ENCODE measurements at places on chromosomes 11 and 22.

DNA sequence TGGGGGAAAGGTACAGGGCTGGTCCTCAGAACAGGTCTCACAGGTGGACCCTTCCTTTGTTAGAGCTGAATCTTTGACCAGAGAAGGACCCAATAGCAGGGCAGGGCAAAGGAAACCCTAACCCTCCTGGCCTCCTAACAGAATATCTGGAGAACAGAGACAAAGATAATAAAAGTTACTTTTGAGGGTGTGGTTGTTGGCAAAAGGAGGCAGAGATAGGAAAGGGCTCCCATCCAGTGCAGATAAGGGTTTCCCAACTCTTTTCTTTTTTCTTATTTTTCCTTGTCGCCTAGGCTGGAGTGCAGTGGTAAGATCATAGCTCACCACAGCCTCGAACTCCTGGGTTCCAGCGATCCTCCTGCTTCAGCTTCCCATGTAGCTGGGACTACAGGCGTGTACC, 11.9 kb downstream of the PCSK7 start:
- no peak for DNase-seq

DNA sequence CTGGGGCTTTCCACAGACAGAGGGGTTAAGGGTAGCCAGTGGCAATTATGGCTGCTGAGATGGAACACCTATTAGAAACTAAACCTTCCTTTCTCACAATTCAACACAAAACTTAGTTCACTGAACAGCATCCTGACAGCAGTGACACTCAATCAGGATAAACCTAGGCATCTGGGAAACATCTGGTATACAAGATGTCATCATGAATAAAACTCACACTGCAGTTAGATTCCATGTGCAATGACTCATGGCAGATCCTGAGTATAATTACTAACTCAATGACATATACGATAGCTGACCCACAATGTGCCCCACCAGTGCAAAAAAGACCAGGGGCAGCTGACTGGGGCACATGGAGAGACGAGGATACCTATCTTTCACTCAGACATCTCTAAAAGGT, 17.7 kb downstream of the RBFOX2 start:
- no peak for DNase-seq

DNA sequence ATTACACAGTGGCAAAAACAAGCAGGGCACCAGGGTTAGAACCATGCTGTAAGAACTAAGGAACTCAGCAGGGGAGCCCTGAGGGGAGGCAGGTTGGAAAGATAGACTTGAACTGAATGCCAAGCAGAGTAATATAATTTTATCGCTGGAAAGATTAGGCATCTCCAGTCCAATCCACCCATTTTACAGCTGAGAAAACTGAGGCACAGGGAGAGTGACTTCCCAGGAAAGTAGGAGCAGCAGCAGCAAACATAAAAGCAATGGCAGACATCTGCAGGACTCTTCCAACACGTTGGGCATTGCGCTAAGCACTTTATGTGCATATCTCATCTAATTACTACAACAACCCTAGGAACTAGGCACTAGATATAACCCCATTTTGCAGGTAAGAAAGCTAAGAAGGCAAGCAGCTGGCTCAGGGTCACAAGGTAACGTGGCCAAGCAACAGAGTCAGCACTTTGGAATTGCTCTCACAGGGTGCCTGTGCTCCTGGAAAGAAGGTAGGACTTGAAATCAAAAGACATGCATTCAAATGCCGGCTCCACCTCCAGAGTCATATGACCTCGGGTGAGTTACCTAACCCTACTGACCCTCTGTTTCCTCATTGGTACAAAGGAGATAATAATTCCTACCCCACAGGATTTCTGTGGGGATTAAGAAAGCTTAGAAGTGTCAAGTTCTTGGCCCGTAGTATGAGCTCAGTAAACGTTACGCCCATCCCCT, 215.3 kb downstream of the BARX2 start:
- DNase-seq: no peak

- DNase-seq: no peak
Measured at GRCh38 chr11:130043575-130043974, 26.1 kb upstream of the APLP2 start.

DNA sequence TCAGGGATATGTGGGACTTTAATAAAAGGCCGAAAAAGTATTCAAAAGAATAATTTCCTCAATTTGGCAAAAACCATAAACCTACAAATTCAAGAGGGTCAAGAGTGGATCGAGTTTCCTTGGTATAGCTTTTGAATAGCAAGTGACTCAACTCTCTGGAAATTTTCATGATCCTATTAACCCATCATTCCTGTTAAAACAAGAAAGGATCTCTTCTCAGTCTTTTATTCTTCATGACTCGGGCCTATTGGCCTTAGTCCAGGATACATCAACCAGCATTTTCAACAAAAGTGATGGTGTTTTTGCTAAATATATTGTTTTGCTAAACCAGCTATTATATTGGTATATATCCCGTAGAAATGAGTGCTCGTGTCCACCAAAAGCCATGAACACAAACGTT, 110.3 kb downstream of the ATXN10 start:
- DNase-seq: no peak

DNA sequence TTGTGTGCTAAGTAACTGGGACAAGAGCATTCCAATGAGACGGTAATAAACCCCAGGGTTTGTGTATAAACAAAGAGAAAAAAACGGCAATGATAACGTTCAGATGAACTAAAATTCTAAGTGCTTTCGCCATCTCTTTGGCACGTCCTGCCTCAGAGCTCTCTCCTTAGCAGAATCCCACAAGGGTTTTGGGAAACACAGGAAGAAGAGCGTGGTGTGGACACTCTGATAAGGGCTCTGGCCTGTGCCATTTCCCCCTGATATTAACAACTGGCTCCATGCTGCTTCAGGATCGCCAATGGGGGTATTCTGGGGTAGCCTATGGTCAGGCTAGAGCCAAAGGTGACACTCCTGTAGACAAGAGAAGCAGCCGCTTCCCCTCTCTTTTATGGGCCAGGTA, 18.4 kb downstream of the ABCC8 start:
- DNase-seq: no peak

DNA sequence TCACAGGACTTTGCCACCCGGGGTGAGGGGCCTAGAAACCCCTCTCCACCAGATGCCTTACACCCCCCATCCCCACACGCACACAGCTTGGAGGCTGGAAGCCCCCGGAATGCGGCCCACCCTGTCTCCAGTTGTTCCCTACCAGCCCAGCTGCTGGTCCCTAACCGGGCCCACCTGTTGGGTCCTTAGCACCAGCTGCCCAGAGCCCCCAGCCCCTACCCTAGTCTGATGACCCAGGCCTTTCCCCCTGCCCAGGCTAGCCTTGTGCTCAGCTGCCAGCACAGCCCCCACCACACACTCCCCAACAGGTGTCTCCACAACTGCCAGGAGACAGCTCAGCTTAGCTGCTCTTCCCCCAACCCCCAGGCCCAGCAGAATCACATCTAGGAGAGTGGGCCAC, 67.1 kb downstream of the CDKN1C start:
- no peak for DNase-seq

DNA sequence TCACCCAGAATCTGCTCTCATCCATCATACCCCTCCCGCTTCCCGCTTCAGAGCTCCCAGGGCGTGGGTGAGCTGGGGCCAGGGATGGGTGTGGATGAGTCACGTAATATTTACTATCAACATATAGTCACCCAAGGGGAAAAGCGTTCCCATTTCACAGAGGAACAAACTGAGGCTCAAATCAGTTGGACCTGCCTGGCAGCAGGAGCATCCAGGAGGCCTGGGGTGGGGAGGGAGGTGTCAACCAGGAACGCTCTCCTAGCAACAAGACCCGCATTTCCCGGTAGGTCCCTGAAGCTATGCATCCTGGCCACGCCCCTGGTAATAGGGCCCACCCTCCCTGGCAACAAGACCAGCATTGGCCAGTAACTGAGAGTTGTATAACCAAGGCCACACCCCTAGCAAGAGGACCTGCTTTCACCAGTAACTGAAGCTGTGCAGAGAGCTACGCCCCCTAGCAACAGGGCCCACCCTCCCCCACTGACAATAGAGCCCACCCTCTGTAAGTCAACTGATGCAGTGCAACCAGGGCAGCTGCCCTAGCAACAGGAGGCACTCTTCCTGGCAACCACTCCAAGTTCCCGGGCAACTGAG, 32.7 kb upstream of the TXNRD2 start:
- peak; percentile 32 for DNase-seq

DNA sequence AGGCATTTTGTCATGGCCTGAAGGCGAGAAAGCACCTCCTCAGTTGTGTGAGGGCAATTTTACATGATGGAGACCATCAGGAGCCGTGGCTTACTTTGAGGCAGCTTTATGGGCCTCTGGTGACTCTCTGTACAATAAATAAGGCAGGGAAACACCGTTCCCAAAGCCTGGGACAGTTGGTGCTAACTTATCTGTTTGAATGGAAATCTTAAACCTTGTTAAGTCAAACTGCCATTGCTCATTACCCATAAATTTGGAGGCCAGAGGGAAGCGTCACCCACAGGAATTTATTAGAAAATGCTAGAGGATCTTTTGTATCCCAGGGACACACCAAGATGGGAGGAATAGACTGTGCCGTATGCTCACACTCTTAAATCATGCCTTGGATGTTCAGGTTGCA, 1156.9 kb downstream of the BRD1 start:
- no peak for DNase-seq

DNA sequence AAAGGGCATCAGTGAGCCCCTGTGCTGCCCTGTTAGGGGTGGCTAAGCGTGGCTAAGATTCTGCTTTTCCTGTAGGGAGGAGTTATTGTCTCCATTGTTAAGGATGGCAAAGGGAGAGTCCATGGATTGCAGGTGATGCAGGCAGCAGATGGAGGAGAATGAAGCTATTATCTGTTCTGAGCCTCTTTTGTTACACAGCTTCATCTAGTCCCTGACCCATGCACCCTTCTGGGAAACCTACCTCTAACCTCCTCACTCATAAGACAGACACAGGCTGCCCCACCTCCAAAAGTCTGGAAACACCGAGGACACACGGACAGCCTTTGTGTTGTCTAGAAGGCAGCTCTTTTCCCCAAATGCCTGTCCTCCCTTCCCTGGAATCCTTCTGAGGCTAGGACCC, 13.7 kb downstream of the SMIM38 start:
- no peak for DNase-seq

DNA sequence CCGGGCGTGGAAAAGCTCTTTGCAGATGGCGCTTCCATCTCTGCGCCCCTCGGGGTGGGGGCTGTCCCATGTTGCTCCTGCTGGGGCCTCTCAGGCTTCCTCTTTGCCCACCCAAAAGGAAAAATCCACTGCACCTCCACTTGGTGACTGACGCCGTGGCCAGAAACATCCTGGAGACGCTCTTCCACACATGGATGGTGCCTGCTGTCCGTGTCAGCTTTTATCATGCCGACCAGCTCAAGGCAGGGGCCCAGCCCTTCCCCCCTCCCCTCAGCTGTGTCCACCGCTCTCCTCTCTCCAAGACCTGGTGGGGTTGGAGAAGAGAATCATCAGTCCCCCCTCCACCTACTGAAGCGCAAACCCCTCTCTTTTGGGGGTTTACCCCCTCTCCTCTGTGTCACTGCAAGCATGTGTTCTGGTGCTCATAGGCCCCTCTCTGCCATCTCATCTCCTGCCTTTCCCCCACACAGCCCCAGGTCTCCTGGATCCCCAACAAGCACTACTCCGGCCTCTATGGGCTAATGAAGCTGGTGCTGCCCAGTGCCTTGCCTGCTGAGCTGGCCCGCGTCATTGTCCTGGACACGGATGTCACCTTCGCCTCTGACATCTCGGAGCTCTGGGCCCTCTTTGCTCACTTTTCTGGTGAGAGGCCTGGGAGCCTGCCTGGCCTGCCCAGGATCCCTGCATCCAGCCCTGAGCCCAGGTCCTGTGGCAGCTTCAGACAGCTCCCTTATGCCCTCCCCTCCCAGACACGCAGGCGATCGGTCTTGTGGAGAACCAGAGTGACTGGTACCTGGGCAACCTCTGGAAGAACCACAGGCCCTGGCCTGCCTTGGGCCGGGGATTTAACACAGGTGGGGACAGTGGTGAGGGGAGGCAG, 1.8 kb downstream of the LARGE2 start:
- DNase-seq: no peak

DNA sequence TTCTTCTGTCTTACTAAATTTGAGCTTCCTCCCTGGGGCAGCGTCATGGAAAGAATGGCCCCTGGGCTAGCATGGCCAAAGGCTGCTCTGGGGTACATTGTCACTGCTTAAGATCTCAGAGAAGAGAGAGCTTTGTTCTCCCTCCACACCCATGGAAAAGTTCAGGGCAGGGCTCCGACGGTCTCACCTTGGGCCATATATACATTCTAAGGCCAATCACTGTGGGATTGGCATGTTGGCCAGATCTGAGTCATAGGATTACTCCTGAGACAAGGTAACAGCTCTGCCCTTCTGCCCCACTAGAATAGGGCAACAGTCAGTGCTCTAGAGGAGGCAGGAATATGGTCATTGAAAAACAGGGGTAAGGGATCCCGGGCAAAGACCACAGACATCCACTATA, 56.2 kb downstream of the BUD13 start:
- no peak for DNase-seq

GRCh38 chr22:46936378-46936903, 174.0 kb downstream of the TBC1D22A start:
- peak; percentile 71 for DNase-seq

- no peak for DNase-seq
Measured at GRCh38 chr11:57552479-57552878, 15.0 kb downstream of the UBE2L6 start.

GRCh38 chr22:44809456-44809855, 57.1 kb downstream of the ARHGAP8 start:
- no peak for DNase-seq

- DNase-seq: no peak
Measured at GRCh38 chr11:74023276-74023675, 14.4 kb upstream of the UCP3 start.

- DNase-seq: no peak
Measured at GRCh38 chr11:115226556-115226955, 277.7 kb downstream of the CADM1 start.

DNA sequence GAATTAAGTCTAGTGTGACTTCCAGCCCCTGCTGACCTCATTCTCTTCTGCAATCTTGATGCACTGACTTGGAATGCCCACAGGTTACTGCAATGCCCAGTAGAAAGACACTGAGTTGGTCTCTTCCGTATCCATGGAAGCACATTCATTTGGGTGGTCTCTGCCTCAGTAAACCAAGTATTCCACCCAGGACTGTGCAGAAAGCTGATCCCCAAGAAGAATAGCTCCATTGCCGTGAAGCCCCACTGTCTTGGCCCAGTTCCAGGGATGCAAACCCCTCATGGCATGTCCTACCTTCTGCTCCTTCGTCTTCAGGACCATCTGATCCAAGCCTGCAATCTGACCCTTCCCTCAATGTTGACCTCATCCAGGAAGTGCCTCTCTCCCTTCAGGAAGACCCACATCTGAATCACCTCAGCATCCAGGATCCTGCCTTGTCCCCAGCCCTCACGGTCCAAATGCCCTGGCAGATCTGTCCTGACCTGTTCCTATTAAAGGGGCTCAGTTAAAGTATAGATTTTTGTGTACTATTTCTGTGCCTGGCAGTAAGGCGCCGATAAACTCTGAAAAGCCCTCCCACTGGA, 425.8 kb downstream of the SOX6 start:
- DNase-seq: no peak

GRCh38 chr22:45574069-45574703, 71.5 kb downstream of the FBLN1 start:
- DNase-seq: no peak
